ENCODE measurements at places on chromosomes 2 and 18.

DNA sequence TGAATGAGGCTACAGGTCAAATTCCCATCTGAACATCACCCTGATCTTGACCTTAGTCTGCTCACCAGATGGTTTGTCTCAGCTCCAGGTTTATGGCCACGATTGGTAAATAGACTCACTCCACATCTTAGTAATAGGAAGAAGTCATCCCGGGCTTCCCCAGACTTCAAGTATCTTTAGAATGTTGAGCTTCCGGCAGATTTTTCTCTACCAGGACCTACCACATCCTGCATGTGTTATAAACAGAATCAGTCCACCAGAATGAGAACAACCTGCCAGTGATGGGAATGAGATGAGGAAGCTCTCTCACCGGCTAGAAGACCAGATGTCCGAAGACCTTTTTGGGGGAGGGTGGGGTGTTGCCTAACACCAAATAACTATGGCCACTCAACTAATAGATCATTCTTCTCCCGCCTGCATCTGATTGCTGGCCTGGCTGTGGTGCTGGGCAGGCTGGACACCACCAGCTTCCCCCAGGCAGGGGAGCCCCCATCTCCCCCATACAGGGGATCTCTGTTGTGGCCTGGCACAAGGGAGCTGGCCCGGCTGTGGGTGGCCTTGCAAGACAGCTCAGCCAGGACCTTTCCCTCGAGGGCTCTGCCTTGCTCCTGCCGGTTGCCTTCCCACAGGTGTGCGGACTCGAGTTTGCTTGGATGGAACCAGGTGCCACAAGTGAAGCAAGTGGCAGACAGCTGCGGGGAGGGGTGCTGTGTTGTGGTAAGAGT is 88.5 kb downstream of the SH3RF3 start:
- no peak for DNase-seq

- DNase-seq = no peak
These were observed 428.7 kb upstream of the ACVR2A start for GRCh38 chr2:147416099-147416498.

- DNase-seq = no peak
These were observed 375.2 kb upstream of the SPHKAP start for GRCh38 chr2:228556717-228557116.

GRCh38 chr2:7007846-7008741 is 90.9 kb downstream of the RNF144A start:
- DNase-seq = no peak

GRCh38 chr2:240463866-240464481 is 28.5 kb downstream of the GPC1 start:
- DNase-seq = no peak

- DNase-seq = no peak
These were observed 124.5 kb downstream of the WDR7 start for GRCh38 chr18:56775701-56776100.

DNA sequence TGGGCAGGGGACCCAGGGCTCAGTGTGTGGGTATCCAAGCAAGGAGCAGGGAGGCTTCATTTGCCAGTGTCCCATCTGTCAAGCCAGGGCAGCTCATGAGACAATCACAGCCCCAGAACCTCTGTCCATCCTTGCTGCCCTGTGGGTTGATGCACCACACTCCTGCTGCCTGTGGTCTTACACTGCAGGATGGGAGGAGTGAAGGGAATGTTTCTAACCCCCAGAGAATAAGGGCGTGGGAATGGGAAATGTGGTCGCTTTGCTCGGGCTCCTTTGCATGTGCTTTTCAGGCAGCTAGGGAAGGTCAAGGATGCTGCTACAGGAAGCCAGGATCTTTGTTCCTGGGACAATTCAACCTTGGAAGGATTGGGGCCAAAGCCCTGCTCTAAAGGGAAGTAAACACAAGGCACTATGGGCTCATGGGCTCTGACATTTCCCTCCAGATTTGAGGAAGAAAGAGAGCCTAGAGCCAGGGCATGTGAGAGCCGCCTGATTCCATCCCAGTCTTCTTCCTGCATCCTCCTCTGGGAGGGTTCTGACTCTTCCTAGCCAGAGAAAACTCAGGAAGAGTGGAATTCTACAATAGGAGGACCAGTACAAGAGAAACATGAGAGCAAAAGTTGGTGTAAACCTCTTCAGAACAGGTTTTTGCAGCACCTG is 18.8 kb upstream of the MAP3K20 start:
- no peak for DNase-seq

DNA sequence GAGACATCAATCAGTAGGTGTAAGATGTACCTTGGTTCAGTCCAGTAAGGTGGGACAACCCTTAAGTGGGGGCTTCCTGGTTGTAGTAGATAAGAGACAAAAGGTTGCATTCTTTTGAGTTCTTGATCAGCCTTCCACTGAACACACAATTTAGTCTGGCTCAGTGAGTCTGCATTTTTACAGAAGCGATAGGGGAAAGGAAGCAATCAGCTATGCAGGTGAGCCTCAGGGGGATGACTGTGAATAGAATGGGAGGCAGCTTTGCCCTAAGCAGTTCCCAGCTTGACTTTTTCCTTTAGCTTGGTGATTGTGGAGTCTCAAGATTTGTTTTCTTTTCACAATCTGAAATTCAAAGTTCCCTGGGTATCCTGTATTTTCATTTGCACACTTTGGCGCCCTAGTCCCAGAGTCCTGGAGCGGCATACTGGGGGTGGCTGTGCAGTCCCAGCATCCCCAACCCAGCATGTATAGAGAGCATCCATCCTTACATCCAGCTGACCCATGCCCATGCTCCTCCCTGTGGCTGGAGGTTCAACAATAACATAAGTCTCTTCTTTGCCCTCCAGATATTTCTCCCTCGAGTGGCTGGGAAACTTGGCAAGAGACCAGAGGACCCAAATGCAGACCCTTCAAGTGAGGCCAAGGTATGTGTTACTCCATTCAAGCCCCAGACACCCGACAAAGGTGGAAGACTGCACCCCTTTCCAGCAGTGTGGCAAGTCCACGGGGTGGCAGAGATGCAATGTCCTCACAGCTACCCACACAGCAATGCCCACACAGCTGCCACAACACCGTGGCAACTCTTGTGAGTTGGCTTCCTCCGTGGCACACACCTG is 20.1 kb upstream of the PRLH start:
- no peak for DNase-seq

- DNase-seq = no peak
These were observed 68.5 kb downstream of the NCOA1 start for GRCh38 chr2:24559473-24560113.

- no peak for DNase-seq
These were observed 44.6 kb downstream of the HAUS1 start for GRCh38 chr18:46148810-46149209.

- DNase-seq = no peak
These were observed 24.2 kb downstream of the TET3 start for GRCh38 chr2:74008761-74009395.

DNA sequence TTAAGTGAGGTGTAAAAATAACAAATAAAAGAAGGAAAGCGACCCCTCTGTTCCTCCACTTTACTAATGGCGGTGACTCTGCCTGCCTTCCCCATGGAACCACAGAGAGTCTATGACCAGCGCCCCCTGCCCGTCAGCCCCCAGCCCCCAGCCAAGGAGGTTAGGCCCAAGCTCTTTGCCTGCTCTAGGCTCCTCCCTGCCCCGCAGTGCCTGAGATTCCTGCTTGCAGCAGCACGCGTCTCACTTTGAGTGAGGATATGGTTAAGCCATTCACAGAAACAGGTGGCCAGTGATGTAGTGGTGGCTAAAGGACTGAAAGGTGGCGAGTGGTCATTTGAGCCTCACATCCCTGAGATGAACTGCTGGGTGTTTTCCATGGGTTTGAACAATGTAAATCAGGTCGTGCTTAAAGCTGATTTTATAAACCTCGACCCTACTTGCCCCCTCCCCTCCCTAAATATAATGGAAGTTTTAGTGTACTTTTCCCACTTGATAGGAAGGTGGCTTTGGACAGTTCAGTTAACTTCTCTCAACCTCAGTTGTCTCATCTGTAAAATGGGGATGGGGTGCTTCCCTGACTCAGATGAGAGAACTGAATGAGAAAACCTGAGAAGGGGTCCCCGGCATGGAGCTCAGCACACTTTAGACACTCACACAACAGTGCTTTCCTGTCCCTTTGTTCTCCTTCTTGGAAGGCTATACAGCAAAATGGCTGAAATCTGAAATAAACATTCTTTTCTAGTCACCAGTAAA is 46.5 kb downstream of the IL1RL2 start:
- no peak for DNase-seq

- DNase-seq = no peak
These were observed 20.2 kb downstream of the NRXN1 start for GRCh38 chr2:51011693-51012092.

DNA sequence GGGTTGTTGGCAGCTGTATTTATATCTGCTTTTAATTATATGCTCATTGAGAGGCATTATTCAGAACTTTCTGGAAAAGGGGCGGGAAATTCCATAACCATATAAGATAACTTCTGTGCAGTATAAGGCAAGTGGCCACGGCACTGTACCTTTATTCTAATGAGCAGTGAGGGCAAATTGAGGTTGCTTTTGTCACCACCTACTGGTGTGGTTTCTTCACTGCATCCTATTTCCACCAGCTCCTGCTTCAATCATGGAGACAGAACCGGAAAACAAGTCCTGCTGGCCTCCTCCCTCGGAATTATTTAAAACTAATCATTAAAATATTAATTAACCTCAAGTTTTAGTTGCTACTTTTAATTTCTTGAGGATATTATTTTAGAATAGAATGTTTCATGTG is 759.4 kb downstream of the CBLN2 start:
- DNase-seq = no peak

GRCh38 chr2:9490789-9491188 is 16.4 kb downstream of the IAH1 start:
- no peak for DNase-seq

- DNase-seq = no peak
These were observed 38.8 kb downstream of the PRKCE start for GRCh38 chr2:45690231-45690630.

DNA sequence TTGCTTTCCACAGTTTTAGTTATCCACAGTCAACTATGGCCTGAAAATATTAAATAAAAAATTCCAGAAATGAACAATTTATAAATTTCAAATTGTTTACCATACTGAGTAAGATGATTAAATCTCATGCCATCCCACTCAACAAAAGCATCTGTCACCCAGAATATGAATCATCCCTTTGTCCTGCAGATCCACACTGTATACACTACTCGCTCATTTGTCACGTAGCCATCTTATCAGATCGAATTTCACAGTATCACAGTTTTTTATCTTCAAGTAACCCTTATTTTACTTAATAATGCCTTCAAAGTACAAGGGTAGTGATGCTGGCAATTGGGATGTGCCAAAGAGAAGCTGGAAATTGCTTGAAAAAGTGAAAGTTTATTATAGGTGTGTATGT is 291.8 kb upstream of the LRATD1 start:
- DNase-seq = no peak

DNA sequence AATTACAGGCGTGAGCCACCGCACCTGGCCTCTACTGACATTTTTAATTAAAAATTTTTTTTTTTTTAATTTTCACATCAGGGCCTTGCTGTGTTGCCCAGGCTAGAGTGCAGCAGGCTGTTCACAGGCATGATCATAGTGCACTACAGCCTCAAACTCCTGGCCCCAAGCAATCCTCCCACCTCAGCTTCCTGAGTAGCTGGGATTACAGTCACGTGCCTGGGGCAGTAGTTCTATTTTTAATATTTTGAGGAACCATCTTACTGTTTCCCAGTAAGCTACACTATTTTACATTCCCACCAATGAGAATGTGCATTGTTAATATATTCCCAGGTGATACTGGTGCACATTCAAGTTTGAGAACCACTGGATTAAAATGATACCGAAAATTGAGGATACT is 92.7 kb downstream of the WDSUB1 start:
- DNase-seq = no peak

- no peak for DNase-seq
These were observed 91.8 kb upstream of the THUMPD2 start for GRCh38 chr2:39870871-39871270.

DNA sequence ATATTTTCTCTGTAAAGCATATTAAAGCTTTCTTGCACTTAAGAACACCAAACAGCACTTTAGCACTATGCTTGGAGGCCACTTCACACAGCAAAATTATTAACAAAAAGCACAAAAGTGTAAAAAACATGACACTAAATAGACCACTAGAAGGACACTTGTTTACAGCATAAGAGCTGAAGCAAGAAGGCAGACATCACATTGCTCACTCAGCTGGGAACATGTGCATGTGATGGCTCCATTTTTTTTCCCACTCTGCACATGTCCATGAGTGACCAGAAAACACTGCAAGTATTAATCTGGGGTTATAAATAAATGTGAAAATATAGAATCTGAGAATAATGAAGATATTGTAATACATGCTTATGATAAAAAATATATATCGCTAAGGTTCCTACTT is 103.1 kb upstream of the MAPRE2 start:
- DNase-seq = no peak

GRCh38 chr2:21299411-21299810 is 175.6 kb downstream of the TDRD15 start:
- DNase-seq = no peak

GRCh38 chr2:128160616-128161275 is 69.7 kb downstream of the UGGT1 start:
- no peak for DNase-seq

DNA sequence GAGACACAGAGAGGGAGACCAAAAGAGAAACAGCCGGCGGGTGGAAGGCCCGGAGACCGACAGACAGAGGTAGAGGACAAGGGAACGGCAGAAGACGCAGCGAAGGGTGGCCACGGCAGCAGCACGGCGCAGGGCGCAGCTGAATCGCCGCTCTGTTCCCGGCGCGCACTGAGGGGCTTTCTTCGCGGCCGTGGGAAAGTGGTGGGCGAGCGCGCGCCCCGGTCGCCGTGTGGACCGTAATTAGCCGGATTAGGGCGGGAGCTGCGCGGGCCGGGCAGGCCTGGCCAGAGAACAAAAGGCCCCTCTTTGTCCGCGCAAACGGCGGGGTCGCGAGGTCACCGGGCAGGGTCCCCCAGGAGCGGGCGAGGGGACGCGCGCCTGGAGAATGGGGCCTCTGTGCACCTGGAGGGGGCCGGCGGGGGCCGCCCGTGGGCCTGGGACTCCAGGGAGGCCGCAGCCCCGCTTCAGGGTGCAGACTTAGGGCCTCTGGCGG is 158.3 kb downstream of the ZFP36L2 start:
- DNase-seq = no peak

DNA sequence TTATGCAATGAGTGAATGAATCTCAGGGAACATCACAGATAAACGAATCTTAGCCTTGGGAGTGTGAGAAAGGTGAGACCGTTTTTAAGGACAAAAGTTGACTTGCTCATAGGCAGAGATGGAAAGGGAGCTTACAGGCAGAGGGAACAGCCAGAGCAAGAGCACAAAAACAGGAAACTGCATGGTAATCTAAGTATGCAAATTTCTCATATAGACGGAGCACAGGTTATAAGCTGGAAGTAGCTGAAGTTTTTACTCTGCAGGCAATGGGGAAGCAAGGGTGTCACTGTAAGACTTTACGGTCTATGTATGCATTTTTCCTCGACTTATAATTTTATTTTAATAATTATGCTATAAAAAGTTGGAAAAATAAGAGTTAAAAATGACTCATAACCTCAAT is 44.8 kb upstream of the STRN start:
- DNase-seq = no peak
